ENCODE measurements at places on chromosomes 13 and 19.

DNA sequence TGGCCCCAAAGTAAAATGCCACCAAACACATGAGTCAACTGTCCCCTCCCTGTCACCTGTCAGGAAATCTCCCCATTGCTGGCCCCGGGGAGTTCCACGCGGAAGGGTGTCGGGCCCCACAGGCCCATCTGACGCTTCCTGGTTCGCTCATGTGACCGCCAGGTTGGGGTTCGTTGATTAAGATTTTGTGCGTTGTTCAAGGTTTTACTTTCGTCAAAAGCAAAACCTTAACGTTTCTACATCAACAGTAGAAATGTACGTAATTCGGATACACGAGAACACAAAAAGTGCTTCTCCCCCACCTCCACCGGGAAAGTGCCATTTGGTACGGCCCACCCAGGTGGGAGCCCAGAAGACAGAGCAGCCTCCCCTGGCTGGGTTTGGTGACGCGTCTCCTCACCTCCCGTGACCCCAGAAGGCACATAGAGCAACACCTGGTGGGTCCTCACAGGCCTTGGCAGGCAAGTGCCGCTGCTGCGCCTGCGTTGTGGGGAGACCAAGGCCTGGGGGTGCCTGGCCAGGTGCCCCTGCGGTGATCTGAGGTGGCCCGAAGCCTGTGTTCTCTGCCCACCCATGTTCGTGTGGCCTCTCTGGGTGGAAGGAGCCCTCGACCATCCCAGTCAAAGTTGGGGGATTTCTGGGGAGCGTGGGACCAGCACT, 161.6 kb downstream of the KDM4B start:
- DNase-seq, result peak; percentile 91

GRCh38 chr13:50812242-50812641, 31.2 kb downstream of the DLEU7 start:
- DNase-seq, result no peak

DNA sequence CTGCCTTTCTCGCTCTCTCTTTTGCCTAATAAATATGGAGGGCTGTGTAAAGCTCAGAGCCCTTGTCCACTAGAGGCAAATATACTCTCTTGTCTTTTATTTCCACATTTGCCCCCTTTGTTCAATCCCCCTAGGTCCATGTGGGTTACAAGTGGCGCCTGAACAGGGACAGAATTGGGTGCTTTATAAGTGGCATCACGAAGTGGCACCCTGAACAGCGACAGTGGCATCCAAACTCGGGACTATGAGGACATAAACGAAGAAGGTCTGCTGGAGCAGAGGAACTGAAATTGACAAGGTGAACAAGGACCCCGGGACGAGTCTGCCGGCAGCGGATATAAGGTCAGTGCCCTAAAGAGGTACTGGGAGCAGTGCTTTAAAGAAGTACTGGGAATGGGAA, 4.3 kb upstream of the ZNF610 start:
- no peak for DNase-seq

DNA sequence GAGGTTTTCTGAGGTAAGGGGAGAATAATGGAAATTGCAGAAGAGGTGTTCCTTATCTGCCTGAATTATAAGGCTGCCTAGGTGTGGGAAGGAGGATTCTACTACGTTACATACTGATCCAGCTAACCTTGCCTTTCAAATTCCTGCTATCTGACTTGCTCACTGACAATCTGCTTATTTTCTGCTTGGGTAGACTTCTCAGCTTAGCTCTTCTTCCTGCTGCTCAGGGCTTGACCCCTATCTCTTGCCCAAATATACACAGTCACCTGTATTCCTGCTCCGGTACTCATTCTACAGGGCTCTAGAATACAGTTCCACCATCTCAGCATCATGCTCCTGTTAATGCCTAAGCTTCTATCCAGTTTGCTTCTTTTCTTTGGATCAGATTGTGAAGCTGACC, 1607.6 kb downstream of the OLFM4 start:
- no peak for DNase-seq

DNA sequence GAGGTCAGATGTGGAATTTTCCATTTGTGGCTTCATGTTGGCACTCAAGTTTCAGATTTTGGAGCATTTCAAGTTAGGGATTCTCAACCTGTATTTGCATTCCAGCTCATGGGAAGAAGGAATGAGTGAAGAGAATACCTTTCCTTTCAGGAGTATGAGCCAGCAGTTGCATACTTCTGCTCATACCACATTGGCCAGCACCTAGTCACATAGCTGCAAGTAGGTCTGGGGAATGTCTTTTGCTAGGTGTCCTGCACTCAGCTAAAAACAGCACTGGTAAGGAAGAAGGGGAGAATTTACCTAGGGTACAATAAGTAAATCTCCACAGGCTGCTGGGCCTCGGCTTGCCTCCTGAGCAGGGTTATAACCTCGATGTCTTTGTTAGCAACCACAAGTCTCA, 24.6 kb upstream of the ATP8A2 start:
- no peak for DNase-seq

GRCh38 chr13:101706651-101707050, 254.2 kb downstream of the ITGBL1 start:
- DNase-seq, result no peak

- no peak for DNase-seq
These were observed 3.2 kb downstream of the CRLF1 start for GRCh38 chr19:18603255-18603957.

DNA sequence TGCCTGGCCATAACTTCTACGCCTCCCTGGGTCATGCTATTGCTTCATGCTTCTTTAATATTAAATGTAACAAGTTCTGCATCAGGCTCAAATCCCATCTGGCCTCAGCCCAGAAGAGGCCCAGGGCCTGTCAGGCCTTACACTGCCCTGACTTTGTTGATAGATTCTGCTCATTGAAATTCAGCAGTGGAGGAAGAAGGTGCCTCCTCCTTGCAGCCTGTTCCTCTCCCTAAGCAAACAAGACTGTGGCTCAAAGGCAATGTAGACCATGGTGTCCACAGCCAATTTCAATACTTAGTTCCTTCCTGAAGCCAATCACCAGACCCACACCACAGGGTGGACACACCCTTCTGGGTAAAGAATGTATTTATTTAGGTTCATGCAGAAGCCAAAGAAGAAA, 59.4 kb downstream of the LACC1 start:
- no peak for DNase-seq

DNA sequence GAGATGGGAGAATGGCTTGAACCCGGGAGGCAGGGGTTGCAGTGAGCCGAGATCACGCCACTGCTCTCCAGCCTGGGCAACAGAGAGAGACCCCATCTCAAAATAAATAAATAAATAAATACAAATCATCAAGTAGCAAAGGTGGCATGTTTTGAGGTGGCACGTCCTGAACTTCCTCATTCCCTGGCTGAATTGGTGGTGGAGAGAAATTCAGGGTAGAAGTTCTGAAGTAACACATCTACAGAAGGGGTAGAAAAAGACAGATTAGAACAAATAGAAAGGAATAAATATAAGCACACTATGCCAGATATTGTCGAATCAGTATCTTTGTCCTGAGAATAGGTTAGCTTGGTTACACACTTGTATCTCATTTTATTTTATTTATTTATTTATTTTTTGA, 6.3 kb downstream of the IFI30 start:
- no peak for DNase-seq

DNA sequence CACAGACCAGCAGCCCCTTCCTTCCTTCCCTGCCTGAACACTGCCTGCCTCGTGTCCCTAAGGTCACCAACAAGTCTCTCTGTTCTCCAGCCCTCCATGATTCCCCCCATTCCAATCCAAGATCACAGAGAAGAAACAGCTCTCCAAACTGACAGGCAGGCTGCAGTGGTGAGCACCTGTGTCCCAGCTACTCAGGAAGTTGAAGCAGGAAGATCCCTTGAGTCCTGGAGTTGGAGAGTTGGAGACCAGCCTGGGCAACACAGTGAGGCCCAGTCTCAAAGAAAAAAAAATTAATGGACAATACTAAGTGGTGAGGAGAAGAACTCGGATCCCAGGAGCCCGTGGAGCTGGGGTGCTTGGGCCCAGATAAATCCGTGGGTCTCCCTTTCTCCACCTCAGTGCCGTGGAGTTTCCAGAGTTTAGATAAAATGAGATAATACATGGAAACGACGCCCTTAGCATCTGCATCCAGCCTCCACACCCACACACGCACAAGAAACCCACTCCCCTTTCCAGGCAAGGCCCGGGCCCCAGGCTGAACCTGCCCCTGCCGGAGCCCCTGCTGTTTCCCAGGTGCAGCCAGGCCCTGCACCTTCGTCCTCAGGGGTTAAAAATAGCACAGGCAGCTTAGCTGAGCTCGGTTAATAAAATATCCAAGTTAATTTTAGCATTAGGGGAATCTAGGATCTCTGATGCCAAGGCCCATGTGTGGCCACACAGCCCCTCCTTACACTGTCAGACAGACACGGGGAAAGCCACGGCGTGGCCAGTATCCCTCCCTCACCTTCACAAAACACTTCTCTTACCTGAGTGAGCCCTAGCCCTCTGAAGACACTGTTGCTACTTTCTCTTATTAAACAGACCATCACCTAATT, 4.7 kb downstream of the RASA3 start:
- no peak for DNase-seq

DNA sequence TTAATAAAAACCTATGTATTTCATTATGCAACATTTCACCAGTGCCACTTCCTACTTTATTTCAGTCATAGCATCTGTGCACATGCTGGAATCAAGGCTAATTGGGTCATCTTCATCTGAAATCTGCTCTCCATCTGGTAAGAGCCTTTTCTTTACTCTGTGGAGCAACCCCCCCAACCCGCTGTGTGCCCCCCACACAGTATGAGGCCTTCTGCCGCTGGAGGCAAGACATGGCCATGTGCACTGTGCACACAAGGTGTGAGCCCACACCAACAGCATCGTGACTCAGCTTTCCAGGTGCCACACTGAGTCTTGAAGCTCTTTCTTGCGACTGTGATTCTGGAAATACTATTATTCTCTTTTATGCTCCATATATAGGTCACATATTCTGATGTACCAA, 471.0 kb downstream of the TBC1D4 start:
- DNase-seq, result no peak

GRCh38 chr13:67278235-67278634, 48.1 kb upstream of the PCDH9 start:
- no peak for DNase-seq

DNA sequence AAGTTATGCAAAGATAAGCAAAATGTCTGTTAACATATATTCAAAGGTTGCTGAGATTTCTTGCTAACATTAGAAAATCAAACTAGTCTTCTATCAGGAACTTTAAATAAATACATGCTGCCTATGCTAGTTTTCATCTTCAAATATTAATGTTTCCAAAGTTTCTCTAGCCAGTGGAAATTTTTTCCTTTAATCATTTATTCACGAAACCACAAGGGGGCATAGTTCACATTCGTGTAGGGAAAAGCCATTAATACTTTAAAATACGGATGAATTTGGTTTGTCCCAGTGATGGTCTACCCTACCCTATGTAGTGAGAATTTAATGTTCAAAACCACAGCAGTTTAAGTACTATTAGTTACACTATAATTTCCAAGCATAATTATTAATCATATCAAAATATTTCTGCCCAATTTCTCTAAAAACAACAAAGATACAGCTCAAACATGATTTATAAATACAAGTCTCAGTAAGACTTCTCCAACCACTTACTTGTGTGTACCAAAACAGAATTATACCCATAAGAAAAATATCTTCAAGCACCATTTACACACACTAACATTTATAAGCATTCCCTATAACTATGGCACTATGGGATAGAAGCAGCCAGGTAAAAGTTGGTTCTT, 16.2 kb downstream of the NUFIP1 start:
- no peak for DNase-seq

DNA sequence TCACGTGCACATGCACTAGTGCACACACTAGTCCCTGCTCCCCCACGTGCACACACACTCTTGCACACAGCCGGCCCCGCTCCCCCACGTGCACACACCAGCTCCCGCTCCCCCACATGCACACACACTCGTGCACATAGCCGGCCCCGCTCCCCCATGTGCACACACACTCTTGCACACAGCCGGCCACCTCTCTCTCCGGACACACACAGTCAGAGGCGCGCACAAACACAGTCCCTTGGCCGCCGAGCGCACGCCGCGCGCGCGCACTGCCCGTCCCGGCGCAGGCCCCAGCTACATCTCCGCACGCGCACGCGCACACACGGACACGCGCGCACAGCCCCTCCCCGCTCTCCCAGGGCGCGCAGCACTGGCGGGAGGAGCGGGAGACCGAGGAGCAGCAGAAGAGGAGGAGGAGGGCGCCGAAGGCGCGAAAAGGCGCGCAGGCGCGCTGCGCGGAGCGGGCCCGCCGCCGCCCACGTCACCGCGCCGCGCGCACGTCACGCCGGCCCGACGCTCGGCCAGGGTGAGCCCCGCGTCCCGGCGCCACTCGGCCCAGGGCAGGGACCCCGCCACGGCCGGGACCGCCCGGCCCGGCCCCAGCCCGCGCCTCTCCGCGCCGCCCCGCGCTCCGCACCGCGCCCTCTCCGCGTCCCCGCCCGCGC, at the start of gene TFDP1:
Gene TFDP1 (plus strand): TSS at position 549 of the 665 bp plus-strand sequence. CDS start 1,085 bp downstream, outside the sequence.
- DNase-seq, result peak; percentile 77

- no peak for DNase-seq
These were observed 45.4 kb upstream of the POMP start for GRCh38 chr13:28613562-28613961.

DNA sequence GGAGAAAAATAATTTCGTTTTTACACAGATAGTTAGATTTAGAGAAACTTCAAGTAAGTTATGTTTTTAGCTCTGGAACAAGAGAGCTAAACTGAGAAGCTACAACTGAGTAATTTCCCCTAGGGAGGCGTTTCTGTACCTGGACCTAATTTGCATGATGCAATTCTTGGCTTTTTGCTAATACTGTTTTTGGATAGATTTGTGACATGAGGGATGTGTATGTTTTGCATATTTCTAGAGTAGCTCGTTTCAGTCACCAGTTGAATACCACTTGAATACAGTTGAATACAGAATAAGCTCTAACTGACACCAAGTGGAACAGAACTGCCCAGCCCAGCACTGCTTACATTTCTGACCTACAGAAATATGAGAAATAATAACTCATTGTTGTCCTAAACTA, 1227.9 kb upstream of the SPRY2 start:
- DNase-seq, result no peak

- no peak for DNase-seq
These were observed 45.0 kb upstream of the RNF113B start for GRCh38 chr13:98222081-98222554.

- DNase-seq, result no peak
These were observed 662 bp downstream of the CBARP start for GRCh38 chr19:1237027-1237659.

GRCh38 chr19:41887711-41888382, 4.9 kb downstream of the ARHGEF1 start:
- peak; percentile 78 for DNase-seq

Measured in CD4-positive, alpha-beta T cell treated with Interferon gamma for 1 hour (primary cell).